Stimulated activated CD8-positive, alpha-beta memory T cell treated with anti-CD3 and anti-CD28 coated beads, Interleukin-7, amount 100 ng/mL, for 4 hours (primary cell): ENCODE measurements at places on chromosomes 5 and 9.

DNA sequence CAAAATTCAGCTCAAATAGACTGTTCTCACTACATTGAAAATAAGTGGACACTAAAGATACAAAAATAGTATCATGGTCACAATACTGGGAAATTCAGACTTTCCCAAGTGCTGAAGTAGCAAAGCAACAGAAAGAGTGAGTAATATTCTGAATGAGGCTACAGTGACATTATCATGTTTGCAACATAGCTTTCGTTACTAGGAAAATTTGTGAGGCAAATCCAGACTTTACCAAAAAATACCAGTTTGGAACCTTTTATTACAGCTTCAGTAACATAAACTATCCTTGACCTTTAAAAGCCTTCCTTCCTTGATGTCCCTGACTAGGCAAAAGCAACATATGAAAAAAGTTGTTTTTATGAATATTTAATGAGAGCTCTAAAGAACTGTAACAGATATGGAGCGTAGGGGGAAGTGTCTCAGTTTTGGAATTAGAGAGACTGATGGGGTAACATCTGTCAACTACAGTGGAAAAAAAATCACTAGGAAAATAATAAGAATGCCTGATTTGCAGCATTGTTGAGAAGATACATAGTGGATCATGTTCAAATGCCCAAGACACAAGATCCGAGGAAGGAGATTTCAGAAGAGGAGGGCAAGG, 312.9 kb downstream of the ADGRV1 start:
- no peak for DNase-seq

- no peak for DNase-seq
These were observed 109.8 kb downstream of the GIN1 start for GRCh38 chr5:103010168-103010567.

- DNase-seq, result no peak
These were observed 46.3 kb downstream of the PTCD2 start for GRCh38 chr5:72366324-72366976.

- DNase-seq, result no peak
These were observed 41.6 kb upstream of the MROH2B start for GRCh38 chr5:41112486-41113455.

GRCh38 chr5:174045470-174046025, at the start of gene NSG2:
TSS of gene NSG2 (plus strand) at chr5:174045706. CDS start at chr5:174046756, 1,050 bp downstream.
- DNase-seq, result no peak
